ENCODE measurements at places on chromosomes 1 and 21.
A peak's percentile ranks its signal among the peaks of the same experiment; 100 is the strongest.

DNA sequence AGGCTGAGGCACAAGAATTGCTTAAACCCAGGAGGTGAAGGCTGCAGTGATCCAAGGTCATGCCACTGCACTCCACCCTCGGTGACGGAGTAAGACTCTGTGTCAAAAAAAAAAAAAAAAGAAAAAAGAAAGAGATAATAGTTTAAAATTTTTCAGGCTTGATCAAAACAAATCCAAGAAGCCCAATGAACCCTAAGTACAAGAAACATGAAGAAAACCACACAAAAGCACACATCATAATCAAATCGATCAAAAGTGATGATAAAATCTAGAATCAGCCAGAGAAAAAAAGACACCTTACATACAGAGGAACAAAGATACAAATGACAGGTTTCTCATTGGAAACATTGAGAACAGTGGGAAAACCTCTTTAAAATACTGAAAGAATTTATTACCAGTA, 31.5 kb downstream of the LDLRAD1 start:
- DNase-seq: no peak

- DNase-seq: peak; percentile 86
These were observed 803 bp downstream of the COP1 start for GRCh38 chr1:176206006-176206960.

DNA sequence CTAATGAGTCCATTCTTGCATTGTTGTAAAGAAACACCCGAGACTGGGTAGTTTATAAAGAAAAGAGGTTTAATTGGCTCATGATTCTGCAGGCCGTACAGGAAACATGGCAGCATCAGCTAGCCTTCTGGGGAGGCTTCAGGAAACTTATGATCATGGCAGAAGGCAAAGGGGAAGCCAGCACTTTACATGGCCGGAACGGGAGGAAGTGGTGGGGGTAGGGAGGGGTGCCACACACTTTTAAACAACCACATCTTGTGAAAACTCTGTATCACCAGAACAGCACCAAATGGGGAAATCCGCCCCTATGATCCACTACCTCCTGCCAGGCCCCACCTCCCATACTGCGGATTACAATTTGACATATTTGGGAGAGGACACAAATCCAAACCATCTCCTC, 43.9 kb downstream of the NOS1AP start:
- no peak for DNase-seq

GRCh38 chr1:81730881-81731280, 69.9 kb upstream of the ADGRL2 start:
- no peak for DNase-seq
